ENCODE measurements at places on chromosomes 16 and 17.

- no peak for DNase-seq
Observed at GRCh38 chr16:82845116-82845515, 218.3 kb downstream of the CDH13 start.

DNA sequence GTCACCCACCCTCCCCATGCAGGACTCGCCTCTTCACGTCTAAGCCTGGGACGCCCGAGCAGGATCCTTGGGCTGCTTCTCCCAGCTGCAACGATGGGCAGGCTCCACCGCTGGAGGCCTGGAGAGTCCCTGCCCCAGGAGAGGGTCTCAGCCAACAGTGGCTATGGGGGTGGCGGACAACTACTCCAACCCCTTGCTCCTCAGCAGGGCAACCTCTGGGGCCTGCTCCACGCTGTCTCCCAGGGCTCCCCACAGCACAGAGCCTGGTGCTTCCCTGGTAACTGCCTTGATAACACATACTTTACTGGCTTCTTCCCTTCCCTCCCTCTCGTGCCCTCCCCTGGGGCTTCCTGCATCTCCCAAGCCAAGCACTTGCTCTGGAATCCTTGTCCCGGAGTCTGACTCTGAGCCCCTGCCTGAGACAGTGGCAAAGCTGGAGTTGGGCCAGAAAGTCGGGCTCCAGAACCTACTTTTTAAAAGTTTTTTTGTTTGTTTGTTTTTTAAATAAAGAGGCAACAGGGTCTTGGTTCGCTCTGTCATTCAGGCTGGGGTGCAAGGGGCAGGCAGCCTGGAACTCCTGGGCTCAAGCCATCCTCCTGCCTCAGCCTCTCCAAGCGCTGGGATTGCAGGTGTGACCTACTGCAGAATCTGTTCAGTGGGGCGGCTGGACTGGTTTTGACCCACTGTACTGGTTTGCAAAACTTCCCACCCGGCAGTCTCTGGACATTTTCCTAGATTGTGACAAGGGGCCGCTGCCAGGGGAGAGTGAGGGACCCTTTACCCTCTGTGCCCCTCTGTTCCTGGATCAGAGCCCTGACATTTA lies 99.4 kb downstream of the TNFRSF13B start:
- no peak for DNase-seq

DNA sequence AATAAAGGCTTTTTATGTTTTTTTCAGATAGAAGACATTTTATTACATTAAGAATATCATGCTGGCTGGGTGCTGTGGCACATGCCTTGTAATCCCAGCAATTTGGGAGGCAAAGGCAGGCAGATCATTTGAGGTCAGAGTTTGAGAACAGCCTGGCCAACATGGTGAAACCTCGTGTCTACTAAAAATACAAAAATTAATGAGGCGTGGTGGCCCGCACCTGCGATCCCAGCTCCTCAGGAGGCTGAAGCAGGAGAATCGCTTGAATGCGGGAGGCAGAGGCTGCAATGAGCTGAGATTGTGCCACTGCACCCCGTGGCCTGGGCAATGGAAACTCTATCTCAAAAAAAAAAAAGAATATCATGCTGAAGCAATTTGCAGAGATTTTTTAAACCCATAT lies 29.1 kb upstream of the HAPSTR1 start:
- DNase-seq: no peak

GRCh38 chr17:44786551-44787081 lies 27.8 kb downstream of the ADAM11 start:
- DNase-seq: no peak

- DNase-seq: no peak
Observed at GRCh38 chr17:38465391-38466345, 37.4 kb downstream of the ARHGAP23 start.

DNA sequence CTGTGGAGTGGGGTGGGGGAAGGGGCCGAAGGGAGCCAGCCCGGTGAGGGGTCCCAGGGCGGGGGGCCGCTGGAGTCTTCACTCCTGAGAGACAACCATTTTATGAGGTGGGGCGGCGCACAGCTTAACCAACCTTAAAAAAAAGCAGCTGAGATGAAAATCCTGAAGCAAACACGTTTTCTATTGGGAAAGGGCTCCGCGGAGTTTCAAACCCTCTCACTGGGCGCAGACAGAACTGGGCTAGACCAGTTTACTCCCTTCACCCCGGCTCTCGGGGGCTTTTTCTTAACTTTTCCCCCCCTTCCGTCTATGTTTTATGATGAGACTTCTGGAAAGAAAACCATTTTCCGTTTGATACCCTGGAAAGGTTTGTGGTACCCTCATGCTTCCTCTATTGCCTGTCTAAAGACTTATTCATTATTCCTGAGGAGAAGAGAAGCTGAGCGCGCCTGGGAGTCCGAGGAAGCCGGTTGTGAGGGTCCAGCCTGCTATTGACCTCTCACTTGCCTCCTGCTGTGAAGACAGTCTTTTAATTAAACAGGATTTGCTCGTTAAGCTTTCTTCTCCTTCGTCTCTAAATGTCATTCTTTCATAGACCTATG lies 482 bp upstream of the SSH2 start:
- no peak for DNase-seq

All from CMK (cell line).